ENCODE measurements at places on chromosomes 1 and 21. TPM values are rescaled to one million over a fixed set of nuclear protein-coding genes. Genes with fewer than 3 reads are reported as not detected.

Gene UMODL1
- total RNA-seq: not detected

GRCh38 chr1:59678493-59679228 lies 136.1 kb upstream of the HOOK1 start:
- peak; percentile 88 for DNase-seq

DNA sequence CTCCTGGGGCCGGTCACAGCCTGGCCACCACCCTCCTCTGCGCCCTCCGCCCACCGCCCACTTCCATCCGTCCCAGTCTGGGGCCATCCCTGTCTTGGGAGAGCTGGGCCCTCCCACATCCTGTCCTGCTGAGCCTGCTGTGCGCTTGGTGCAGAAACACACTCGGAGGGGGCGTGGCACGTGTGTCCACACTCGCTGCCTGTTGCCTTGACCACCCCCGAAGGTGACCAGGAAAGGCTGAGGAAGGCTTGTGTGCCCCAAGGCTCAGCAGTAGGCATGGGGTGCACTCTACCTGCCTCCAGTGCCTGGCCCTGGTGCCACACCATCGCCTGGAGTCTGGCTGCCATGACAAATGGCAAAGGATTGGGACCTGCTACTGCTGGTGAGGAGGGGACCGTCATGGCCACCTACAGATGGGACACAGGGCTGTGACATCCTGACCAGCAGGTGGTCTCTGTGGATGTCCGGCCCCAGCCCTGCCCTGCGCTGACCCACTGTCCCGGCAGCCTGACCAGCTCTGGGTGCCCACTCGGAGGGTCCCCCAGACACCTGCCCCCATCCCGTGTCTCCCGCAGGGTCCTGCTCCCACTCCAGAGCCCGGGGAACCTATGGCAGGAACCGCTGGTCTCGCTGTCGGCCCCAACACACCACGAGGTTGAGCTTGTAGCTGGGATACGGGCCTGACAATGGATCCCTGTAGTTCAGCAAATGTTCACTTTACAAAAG lies 23.2 kb upstream of the PTTG1IP start:
- no peak for DNase-seq

DNA sequence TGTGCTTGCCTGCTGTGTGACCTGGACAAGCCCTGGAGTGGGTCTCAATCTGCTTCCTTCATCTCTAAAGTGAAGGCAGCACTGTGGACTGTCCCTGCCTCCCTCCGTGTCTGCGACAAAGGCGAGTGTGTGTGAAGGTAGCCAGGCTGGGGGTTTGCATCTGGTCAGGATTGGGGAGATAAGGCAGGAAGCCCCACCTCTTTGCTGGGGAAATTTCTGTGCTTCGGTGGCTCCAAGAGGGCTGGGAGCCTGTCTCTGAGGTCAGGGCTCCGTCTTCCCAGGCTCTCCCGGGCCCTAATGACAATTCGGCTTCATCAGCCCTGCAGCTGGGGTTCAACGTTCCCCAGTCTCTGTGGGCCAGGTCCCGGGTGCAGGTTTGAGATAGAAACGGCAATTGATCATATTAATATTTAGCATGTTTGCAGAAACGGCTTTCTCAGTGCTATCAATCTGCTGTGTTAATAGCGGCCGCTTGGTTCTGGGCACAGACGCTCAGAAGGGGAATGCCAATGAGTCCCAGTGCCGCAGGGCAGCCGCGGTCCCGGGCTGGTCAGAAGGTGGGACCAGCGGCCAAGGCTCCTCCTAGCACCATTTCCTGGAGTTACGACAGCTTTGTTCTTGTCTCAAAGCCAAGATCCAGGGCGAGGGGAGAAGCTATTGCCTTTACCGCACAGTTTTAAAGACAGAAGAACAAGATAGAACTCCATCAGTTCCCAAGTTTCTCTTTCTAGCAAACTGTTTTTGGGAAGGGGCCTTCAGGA lies 105.7 kb downstream of the PRDM16 start:
- DNase-seq: peak; percentile 63

All from fibroblast of lung (primary cell).